Stimulated activated CD8-positive, alpha-beta memory T cell treated with anti-CD3 and anti-CD28 coated beads, Interleukin-7, amount 100 ng/mL, for 4 hours (primary cell): ENCODE measurements at places on chromosomes 3 and 15.

- DNase-seq = no peak
Measured at GRCh38 chr3:72088486-72089025, 303.6 kb upstream of the PROK2 start.

GRCh38 chr3:124605781-124606579 is 124.3 kb upstream of the UMPS start:
- DNase-seq = no peak

GRCh38 chr15:63986185-63986680 is 60.1 kb downstream of the DAPK2 start:
- no peak for DNase-seq

- no peak for DNase-seq
Measured at GRCh38 chr15:101201411-101202174, 50.3 kb downstream of the CHSY1 start.

DNA sequence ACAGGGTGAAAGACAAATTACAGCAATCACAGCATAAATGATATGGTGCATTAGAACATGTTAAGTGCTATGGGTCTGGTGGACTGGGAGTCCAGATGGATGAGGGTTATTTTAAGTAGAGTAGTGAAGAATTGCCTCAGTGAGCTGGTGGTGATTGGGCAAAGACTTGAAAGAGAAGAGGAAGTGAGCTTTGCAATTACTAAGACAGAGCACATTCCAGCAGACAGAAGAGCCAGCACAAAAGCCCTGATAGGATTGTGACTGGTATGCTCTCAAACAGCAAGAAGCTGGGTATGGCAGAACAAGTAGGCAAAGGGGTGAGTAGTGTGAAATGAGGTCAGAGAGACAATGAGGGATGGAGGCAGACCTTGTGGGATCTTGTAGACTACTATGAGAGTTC is 2.1 kb upstream of the ACKR4 start:
- no peak for DNase-seq

GRCh38 chr3:163971861-163972260 is 1106.4 kb downstream of the SI start:
- no peak for DNase-seq

DNA sequence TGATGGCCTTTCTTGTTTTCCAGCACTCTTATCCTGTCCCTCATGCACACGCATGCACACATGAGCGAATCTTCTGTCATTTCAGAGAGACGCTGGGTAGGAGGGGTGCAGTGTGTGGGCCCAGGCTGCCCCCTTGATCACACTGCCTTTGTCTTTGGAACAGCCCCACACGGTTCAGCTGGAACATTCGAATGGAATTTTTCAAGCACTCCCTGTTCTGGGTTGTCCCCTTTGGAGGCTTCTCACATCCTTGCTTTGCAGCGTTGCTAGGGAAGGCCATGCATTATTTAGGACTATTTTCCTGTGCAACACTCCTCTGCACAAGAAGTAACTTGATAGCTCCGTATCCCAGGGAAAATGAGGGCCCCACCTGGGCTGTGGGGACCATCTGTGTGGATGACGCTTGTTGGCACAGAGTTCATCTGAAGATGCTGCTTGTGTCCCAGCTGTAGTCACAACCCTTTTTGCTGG is 78.4 kb downstream of the SPSB4 start:
- DNase-seq = no peak
